Suprapubic skin (tissue), 4 donors: ENCODE measurements at places on chromosomes 6 and 20.

- DNase-seq: no peak
- H3K4me1 ChIP-seq: no peaks in the 10 kb centered on the region
- no peak overlapping the region for H3K27ac ChIP-seq
- H3K4me3 ChIP-seq: no peak overlapping the region
- no peaks in the 10 kb centered on the region for H3K36me3 ChIP-seq
Observed at GRCh38 chr20:56986931-56987720, 279.3 kb downstream of the BMP7 start.

- peaks cover 10% of the 10 kb centered on the region for H3K4me1 ChIP-seq
- no peaks in the 10 kb centered on the region for H3K27me3 ChIP-seq
- no peak for DNase-seq
- H3K27ac ChIP-seq: no peak overlapping the region
- no peak overlapping the region for H3K4me3 ChIP-seq
Observed at GRCh38 chr6:21868226-21868625, 274.7 kb downstream of the SOX4 start.

DNA sequence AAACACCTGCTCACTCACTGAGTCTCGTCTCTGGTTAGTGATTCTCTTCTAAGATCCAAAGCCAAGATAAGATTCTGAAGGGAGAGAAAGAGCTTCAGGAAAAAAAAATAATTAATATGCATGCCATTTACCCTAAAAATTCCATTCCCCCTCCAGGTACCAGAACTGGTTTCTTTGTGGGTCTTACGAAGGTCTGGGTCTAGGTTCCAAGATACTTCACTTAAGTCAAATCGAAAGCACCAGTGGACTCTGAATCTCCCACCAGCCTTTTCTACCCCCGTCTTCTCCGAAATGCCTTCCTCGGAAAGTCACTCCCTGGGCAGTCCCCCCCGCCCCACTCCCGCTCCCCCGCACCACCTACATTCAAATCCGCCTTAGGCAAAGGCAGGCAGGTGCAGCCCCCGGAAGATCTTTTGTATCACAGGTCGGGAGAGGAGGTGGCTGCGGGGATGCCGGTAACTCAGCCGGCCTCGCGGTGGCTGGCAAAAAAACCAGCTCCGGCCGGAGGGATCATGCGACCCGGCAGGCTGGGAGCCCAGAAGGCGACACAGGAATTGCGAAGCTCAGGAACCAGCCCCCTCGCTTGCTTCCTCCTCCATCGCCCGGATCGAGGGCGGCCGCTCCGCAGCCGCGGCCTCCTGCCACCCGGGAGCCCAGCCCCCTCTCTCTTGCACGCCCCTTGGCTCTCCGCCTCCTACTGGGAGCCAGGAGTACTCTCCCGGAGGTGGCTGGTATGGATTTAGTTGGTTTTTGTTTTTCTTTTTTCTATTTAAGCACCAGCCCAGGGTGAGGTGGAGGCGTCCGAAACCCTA lies at the start of gene BCL2L1:
BCL2L1 (minus strand) TSS at position 612 of the 812 bp plus-strand sequence. CDS start 650 bp downstream, outside the sequence.
- no peaks in the 10 kb centered on the region for H3K36me3 ChIP-seq
- peak within 1 kb of the TSS; percentile 98 for H3K27ac ChIP-seq
- H3K4me3 ChIP-seq: peak within 1 kb of the TSS; percentile 61
- H3K27me3 ChIP-seq: no peaks in the 10 kb centered on the region

GRCh38 chr6:166570929-166571713 lies 15.4 kb downstream of the RAMACL start:
- no peaks in the 10 kb centered on the region for H3K27me3 ChIP-seq
- DNase-seq: no peak

DNA sequence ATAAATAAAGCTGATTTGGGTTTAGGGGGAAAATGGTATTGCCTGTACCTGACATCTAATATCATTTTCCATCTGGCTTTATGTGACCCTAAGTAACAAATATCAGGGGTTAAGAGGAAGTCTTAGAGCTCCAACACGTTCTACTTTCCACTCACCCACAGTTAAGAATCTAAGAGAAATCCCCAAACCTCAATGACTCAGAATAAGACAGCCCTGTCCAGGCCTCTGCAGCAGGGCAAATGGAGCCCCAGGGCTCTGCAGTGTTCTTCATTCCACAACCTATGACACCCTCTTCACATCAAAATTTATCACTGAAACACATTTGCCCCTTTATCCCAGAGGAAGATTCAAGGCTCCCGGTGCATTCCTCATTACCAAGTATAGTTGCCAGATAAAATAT lies 20.3 kb upstream of the TENT5A start:
- DNase-seq: no peak
- no peaks in the 10 kb centered on the region for H3K36me3 ChIP-seq
- H3K4me3 ChIP-seq: no peak overlapping the region

- DNase-seq: no peak
- H3K36me3 ChIP-seq: no peaks in the 10 kb centered on the region
- H3K27ac ChIP-seq: no peak overlapping the region
- H3K4me1 ChIP-seq: no peaks in the 10 kb centered on the region
- H3K4me3 ChIP-seq: no peak overlapping the region
Observed at GRCh38 chr6:29696147-29697125, 15.5 kb upstream of the ZFP57 start.

- H3K36me3 ChIP-seq: peaks cover 9% of the 10 kb centered on the region
- no peaks in the 10 kb centered on the region for H3K27me3 ChIP-seq
- no peak overlapping the region for H3K27ac ChIP-seq
- DNase-seq: no peak
- H3K4me3 ChIP-seq: no peak overlapping the region
Observed at GRCh38 chr6:13268913-13269518, 59.3 kb downstream of the TBC1D7 start.

GRCh38 chr6:31775633-31776484 lies 1.3 kb downstream of the VWA7 start:
- peaks cover 24% of the 10 kb centered on the region for H3K36me3 ChIP-seq

GRCh38 chr6:136404627-136405419 lies 115.2 kb upstream of the BCLAF1 start:
- H3K4me1 ChIP-seq: peaks cover 25% of the 10 kb centered on the region
- no peaks in the 10 kb centered on the region for H3K27me3 ChIP-seq
- no peaks in the 10 kb centered on the region for H3K36me3 ChIP-seq
- no peak overlapping the region for H3K27ac ChIP-seq
- no peak overlapping the region for H3K4me3 ChIP-seq
- no peak for DNase-seq

GRCh38 chr20:44714701-44715498 lies at the start of gene CCN5:
Gene CCN5 (plus strand): TSS chr20:44715369. CDS start chr20:44715391, 22 bp downstream.
- peak; percentile 94 for DNase-seq
- peaks cover 50% of the 10 kb centered on the region for H3K4me1 ChIP-seq
- no peaks in the 10 kb centered on the region for H3K36me3 ChIP-seq
- H3K27ac ChIP-seq: peak within 1 kb of the TSS; percentile 86
- no peaks in the 10 kb centered on the region for H3K27me3 ChIP-seq

DNA sequence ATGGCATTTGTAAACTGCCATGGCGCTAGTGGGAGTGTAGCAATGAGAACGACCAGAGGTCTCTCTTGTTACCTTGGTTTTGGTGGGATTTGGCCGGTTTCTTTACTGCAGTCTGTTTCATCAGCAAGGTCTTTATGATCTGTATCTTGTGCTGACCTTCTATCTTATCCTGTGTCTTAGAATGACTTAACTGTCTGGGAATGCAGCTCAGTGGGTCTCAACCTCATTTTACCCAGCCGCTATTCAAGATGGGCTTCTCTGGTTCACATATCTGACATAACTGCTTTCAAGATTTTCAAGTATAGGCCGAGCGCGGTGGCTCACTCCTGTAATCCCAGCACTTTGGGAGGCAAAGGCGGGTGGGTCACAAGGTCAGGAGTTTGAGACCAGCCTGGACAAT lies 1.9 kb upstream of the SFT2D1 start:
- H3K4me1 ChIP-seq: peaks cover 37% of the 10 kb centered on the region
- no peaks in the 10 kb centered on the region for H3K27me3 ChIP-seq
- no peak overlapping the region for H3K4me3 ChIP-seq

DNA sequence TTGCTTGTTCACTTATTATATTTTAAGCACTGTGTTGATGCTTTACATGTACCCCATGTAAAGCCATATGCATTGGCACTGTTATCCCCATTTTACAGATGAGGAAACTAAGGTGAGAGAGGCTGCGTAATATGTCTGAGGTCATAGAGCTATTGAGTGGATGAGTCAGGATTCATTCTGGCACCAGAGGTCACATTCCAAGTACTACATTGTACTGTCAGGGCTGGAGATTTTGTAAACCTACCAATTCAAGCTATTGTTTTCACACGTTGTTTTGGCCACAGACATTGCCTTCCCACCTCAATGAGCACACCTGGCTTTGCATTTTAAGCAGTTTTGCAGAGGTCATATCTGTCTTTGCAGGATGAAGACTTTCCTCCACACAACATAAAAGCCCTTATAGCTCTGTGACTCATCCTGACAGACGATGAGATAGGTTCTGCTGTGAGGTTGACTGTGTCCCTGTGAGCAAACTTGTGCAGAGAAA lies 33.2 kb downstream of the ANKS1A start:
- H3K36me3 ChIP-seq: no peaks in the 10 kb centered on the region
- H3K4me1 ChIP-seq: no peaks in the 10 kb centered on the region
- DNase-seq: no peak
- H3K4me3 ChIP-seq: no peak overlapping the region
- H3K27me3 ChIP-seq: no peaks in the 10 kb centered on the region
- H3K27ac ChIP-seq: no peak overlapping the region

- peaks cover 33% of the 10 kb centered on the region for H3K4me1 ChIP-seq
- no peak overlapping the region for H3K4me3 ChIP-seq
- no peak overlapping the region for H3K27ac ChIP-seq
- DNase-seq: no peak
Observed at GRCh38 chr6:148445620-148446019, 103.0 kb downstream of the SASH1 start.

- H3K36me3 ChIP-seq: no peaks in the 10 kb centered on the region
- no peak overlapping the region for H3K4me3 ChIP-seq
- DNase-seq: no peak
- no peak overlapping the region for H3K27ac ChIP-seq
Observed at GRCh38 chr6:36815962-36816735, 23.1 kb downstream of the CPNE5 start.

GRCh38 chr6:88983532-88983931 lies 20.1 kb upstream of the RNGTT start:
- no peaks in the 10 kb centered on the region for H3K27me3 ChIP-seq
- no peak overlapping the region for H3K27ac ChIP-seq
- no peaks in the 10 kb centered on the region for H3K36me3 ChIP-seq
- no peak overlapping the region for H3K4me3 ChIP-seq
- H3K4me1 ChIP-seq: peaks cover 13% of the 10 kb centered on the region
- DNase-seq: no peak
